ENCODE measurements at places on chromosomes 6 and 20. TPM values are rescaled to one million over a fixed set of nuclear protein-coding genes. Genes with fewer than 3 reads are reported as not detected.

DNA sequence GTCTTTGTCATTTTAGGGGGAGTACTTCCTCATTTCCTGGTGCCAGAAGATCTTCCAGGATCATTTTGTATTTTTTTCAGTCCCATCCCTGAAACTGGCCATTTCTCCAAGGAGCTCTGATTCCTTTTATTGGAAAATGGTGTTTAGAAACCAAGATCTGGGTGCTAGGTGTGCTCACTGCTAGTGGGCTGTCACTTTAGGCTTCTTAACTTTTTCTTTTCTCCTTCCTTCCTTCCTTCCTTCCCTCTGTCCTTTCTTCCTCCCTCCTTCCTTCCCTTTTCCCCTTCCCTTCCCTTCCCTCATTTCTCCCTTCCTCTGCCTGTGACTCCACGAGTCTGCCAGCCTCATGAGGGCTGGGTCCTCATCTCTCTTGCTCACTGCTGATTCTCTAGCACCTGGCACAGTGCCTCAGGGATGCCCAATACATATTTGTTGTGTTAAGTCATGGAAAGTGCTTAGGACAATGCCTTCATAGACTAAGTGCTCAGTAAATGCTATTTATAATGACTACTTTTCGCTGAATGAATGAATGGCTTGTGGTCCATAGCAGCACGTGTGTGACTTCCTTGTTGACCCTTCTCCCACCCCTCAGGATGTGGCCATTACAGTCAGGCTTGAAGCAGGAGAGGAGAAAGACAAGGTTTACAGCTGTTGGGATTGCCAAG, 36.9 kb downstream of the APCDD1L start:
- DNase-seq = no peak

- DNase-seq = no peak
Measured at GRCh38 chr6:139343052-139343750, 31.2 kb downstream of the CITED2 start.

DNA sequence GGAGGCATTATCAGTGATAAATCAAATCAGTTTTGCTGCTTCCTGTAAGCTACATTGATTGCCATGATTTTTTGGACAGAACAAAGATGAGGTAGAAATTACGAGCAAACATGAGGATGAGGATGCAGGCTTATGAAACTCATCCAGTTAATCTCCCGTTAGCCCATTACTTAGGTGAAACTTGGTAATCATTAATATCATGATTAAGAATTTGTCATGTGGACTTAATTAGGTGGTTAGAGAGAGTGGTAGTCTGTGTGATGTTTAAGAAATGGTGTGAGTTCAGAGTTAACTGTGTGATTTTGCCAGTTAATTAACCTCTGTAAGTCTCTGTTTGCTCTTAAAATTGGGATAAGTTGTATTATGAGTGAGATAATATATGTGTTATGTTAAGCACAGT, 62.0 kb downstream of the TSPYL4 start:
- no peak for DNase-seq

DNA sequence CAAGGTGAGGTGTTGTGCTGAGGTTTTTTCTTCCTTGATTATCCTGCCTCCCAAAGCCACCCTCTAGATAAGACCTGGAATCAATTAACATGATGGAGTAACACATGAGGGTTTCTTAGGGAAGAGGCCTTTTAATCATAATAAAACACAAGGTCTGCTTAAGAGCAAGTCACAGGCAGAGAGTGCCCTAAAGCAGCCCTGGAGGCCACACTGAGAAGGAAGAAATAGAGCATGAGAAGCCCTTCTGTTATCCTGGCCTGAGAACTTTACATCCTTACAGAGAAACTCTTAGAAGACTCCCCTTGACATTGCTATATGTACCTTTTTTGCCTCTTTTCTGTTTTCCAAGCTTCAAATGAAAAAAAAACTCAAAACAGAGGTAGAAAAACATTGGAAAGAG, 132.3 kb downstream of the CEP57L1 start:
- DNase-seq = no peak

NMBR gene
- not detected for total RNA-seq

TMC2 gene
- not detected for total RNA-seq
